LNCaP clone FGC (cell line): ENCODE measurements at places on chromosomes 2 and 18.

DNA sequence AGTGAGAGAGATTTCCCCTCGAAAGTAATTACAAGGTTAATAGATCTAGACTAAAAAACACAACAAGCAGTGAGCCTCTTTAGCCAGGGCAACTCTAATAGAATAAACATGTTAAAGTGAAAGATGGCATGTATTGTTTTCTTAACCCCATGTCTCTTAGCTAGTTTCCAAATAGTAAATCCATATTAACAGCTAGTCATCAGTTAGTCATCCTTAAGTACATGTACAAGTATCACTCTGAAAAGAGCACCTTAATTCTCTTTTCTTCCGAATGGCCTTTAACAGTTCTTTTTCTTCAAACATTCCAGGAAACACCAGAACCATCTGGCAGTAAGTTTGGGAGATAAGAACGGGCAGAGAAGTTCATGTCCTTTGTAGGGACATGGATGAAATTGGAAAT lies 1480.0 kb downstream of the LRP1B start:
- no peak for DNase-seq

GRCh38 chr2:134818321-134818720 lies 20.1 kb upstream of the ACMSD start:
- DNase-seq: no peak

DNA sequence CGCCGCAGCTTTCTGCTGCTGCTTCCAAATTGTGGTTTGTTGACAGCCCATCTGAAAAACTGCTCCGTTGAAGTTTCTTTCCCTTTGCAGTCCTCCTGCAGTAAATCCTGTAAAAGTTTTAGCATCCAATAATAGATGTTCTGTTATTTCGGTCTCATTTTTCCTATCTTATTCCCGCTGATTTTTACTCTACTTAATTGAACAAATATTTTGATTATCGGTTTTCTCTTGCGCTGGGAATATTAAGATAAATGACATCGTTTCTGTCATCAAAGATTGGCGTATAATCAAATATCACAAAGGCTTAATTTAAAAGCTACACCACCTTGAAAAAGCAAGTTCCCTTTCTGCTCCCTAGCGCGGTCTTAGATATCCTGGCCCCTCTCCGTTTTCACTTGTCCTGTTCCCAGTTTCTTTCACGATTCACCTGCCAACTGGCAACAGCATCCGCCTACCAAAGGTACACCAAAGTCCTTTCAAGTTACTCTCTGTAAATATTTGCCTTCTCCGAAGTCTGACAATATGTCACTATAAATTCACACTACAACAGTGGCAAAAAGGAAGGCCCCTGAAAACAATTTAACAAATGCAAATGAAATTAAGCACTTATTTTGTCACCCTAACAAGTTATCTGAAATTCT lies 1.0 kb upstream of the STRN start:
- DNase-seq: peak; percentile 91

GRCh38 chr2:173658946-173659371 lies 304.3 kb downstream of the CDCA7 start:
- DNase-seq: no peak

DNA sequence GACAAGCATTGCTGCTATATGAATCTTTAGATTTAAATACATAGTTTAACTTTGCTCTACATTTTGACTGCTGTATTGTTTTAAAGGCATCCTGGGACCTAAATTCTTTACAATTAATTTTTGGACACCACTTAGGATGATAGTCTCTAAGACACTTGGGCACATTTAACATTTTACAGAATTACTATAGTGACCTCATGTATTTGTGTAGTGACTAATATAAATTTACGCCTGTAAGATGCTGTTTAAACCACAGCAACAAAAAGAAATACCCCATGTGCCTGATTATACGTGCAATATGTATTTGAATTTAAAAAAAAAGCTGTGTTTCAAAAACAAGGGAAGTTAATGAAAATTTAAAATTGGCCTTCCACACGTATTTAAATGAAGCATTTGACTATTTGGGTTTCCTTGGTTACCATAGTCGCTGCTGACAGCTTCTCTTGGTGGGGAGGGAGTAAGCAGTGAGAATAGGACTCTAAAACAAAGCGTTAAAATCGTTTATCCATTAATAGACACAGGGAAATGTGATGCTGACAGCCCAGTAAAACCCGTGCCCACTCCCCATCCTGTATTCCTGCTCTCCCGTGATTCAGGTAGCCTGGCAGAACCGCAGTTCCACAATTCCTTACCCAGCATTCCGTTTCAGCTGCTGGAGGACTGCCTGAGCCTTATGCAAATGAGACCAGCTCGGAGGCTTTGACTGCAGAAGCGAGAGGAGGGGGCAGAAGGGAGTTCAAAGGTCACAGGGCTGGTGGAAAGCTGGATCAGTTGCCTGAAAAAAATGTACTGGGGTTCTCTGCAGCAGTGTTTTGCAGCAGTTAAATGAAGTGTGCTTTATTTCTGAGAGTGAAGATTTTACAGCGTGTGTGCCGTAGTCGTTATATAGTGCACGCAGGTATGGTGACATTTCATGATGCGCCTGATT lies 104.3 kb downstream of the CSRNP3 start:
- no peak for DNase-seq

- DNase-seq: no peak
Measured at GRCh38 chr2:134689315-134689714, 29.5 kb downstream of the TMEM163 start.

DNA sequence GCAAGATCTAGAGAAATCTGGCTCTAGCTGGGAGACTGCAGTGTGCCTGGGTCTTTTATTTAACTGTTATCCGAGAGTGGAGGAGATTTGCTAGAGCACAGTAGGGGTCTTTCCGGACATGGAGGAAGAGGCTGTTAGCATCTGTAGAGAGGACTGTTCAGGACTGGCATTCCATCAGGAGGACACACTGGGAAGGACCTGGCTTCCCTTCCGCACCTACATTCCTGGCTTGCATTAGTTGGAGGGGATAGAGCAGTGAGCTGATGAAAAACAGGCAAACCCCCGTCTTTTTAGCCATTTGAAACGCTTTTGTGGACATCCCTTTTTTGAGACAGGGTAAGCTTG lies 874 bp upstream of the PIEZO2 start:
- DNase-seq: no peak

- peak; percentile 61 for DNase-seq
Measured at GRCh38 chr18:24118750-24119577, 19.9 kb upstream of the CABYR start.

GRCh38 chr2:162330881-162331280 lies 12.4 kb upstream of the IFIH1 start:
- DNase-seq: no peak

GRCh38 chr2:99691926-99692325 lies 202.1 kb upstream of the REV1 start:
- no peak for DNase-seq

DNA sequence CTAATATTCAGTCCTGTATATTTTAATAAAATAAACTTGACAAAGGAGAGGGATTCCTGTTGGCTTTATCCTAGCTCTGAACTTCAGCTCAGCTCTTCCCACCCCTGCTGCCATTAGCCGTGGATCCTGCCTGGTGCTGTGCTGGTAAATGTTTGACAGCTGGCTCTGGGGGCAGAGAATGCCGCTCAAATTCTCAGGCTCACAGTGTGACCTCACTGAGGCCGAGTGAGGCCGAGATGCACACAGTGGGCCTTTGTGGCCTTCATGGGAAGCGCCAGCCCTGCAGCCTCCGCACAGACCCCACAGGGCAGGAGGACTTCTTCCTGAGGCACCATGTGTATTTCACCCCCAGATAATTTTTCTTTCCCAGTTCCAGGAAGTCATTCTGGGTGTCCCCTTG lies 16.5 kb upstream of the FAHD2A start:
- no peak for DNase-seq

DNA sequence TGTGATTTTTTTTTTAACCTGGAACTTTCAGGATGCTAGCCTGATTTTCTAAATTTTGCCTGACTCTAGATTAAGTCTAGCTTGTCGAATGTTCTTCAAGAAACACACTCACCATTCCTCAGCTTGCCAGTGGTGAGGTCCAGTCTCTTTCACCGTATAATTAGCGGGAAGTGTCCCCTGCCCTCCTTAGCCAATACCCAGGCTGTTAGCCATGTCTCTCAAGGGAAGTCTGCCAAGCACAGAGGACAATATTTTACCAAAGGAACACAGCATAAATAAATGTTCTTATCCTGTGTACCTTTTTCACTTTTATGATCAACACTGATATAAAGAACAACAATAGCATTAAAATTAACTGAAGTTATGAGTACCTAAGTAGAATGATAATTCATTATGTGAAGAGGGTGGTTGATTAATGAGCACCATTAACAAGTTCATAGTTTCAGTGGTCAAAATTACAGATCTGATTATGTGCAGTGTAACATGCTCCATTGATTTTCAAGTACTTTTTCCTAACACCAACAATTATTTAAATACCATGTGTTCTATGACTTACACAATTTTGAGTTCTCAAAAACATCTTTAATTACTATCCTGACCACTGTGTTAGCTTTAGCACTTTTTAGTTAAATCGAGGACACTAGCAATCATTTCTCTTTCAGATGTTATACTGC lies 445.8 kb upstream of the RAB12 start:
- DNase-seq: peak; percentile 52

GRCh38 chr2:140422759-140423158 lies 1642.6 kb upstream of the NXPH2 start:
- no peak for DNase-seq

DNA sequence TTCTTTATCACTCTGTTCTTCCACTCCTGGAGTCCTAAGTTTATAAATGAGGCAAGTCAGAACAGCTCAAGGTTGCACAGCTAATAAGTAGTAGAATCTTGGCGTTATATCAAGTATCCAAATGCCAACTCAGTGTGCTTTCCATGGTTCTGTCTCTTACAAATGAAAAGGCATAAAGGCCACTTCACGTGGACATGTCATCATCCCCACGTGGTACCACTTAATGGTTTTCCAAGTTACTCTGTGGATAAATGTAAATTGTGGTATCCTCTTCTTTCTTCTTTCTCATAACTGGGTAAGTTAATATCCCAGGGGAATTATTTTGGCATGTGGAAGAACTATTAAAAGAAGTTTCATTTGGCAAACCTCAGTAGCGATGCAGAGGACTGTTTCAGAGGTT lies 131.5 kb upstream of the L3MBTL4 start:
- no peak for DNase-seq

DNA sequence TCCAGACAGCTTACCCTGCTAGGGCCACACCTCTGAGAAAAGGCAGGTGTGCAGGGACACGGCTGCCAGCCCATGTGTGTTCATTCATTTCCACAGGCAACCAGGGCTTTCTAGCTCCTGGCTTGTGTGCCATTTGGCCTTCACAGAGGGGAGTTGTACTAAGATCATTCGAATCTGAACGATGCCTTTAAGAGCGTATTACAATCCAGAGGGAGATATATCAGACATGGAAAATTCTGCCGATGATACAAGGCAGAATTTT lies 64.2 kb upstream of the OTOF start:
- DNase-seq: no peak

DNA sequence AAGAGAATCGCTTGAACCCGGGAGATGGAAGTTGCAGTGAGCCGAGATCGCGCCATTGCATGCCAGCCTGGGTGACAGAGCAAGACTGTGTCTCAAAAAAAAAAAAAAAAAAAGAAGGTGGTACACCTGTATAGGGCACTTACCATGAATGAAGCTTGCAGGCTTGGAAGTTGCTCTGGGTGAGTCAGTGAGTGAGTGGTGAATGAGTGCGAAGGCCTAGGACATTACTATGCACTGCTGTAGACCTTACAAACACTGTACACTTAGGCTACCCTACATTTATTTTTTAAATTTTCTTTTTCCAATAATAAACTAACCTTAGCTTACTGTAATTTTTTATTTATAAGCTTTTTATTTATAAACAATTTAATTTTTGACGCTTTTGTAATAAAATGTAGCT lies 78.4 kb upstream of the ATG16L1 start:
- DNase-seq: no peak

DNA sequence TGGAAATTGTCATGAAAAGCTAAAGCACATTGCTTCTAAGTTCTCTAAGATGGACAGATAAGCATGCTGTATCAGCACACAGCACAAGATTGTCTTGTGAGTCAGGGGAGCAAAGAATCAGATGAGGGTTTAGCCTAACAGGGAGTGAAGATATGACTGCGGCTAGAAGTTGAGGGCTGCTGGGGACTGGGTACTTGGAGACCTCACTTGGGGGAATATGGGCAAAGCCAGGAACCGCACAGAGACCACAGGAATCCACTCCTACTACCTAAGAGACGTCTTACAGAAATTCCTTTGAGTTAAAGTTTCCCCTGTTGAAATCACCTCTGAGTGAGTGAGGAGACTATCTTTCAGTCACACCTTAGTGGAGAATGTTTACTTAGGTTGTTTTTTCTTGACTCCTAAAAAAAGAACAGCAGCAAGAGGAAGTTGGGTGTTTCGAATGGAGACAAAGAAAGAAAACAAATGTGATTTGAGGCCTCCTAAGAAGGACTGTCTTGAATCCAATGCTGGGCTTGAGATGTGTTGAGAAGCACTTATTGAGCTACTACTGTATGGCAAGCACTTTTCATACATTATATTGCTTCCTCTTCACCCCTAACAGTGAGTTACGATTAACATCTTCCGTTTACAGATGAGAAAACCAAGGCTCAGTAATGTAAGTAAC lies 100.7 kb downstream of the ANKRD44 start:
- no peak for DNase-seq

DNA sequence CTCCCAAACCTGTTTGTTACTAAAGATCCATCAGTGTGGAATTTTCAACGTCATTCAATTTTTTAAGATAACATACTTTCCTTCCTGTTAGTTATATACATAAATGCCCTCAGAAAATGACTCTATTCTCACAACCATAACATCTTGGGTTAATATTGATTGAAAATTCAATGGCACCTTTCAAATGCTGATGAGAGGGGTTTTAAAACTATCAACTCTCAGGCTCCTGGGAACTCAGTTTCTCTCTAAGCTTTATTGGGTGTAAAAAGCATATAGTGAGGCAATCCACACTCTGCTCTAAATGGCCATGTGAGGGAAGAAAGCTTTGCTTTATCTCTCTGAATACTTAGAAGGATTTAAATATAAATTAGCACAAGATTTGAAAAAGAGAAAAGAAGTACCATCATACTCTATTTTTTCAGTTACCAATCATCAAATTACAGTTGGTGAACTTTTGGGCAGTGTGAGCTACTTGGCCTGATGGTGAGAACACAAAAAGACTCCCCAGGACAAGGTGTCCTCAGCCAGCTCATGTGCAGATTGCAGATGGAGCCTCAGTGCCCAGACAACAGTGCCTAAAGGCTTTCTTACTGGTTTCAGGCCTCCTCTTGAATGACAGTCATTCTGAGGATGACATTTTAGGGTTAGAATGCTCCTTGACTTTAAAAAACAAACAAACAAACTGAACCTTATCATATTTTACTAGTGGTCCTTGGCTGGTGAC lies 24.6 kb upstream of the CERS6 start:
- DNase-seq: no peak

GRCh38 chr2:233385489-233386044 lies 31.3 kb downstream of the DGKD start:
- no peak for DNase-seq

GRCh38 chr2:170336916-170337315 lies 159.0 kb downstream of the MYO3B start:
- no peak for DNase-seq

GRCh38 chr2:64943387-64944150 lies 45.6 kb upstream of the SLC1A4 start:
- no peak for DNase-seq
